ENCODE measurements at places on chromosomes 1 and 21. TPM values are rescaled to one million over a fixed set of nuclear protein-coding genes. Genes with fewer than 3 reads are reported as not detected.

Gene CFAP74
- total RNA-seq: 0.16 TPM

Gene LCE1A
- total RNA-seq: not detected

Gene NMNAT2
- 0.27 TPM for total RNA-seq

GRCh38 chr1:27403065-27403726 is 10.8 kb downstream of the GPR3 start:
- peak; percentile 53 for DNase-seq

DNA sequence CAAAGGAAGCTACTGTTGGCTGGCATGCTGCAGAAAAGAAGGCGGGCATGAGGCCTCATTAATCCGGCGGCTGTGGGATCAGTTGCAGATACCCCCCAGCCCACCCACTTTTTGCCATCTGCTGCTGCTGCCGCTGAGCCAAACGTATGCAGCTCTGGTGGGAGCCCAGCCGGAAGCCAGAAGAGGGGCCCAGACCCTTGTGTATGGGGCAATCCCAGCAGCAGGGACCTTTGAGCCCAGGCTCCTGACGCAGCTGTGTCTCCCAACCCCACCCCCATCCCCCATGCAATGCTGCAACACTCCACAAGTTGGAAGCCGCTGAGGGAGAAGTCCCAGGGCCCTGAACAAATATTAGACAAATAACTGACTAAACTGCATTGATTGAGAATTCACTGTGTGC is 106.0 kb downstream of the ELAVL4 start:
- DNase-seq: no peak

DNA sequence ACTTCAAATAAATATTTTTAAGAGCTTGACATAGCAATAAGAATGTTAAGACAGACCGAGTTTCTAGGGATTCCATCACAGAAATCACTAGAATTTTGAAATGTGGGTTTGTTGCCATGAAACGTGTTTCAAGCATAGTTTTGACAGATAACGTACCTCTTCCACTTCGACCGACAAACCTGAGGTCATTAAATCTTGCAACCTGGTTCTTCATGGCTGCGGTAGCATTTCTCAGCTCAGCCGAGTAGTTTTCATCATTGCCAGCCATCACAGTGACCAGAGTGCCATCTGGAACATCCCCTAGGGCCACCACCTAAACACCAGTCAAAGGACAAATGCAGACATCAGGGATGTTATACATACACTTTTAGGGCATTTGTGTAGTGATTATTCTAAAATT is 168.7 kb downstream of the RUNX1 start:
- no peak for DNase-seq

DNA sequence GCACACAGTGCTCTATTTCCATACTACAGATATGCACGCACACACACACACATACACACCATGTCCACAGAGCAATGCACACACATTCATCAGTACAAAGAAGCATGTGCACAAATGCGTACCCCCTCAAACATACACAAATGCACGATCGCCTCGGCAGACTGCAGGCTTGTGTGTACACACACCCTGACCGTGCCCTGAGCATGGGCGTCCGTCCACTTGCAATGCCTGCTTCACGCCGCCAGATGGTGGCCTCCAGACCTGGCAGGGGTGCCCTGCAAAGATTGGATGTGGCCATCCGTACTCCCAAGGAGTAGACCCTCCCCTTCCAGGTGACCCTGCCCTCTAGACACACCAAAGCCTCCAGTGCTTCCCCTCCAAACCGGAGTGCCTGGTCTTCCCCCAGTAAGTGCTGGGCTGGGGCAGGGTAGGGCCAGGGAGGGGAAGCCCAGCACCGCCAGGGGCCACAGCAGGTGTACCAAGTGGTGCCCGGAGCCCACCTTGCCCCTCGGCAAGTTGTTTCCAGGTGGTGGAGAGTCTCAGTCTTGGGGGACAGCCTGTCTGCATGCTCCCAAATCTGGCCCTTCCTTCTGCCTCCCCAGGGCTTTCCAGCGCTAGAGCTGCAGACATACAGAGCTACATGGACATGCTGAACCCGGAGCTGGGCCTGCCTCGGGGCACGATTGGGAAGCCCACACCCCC is 20.6 kb downstream of the ESPN start:
- peak; percentile 77 for DNase-seq

- no peak for DNase-seq
Observed at GRCh38 chr1:202127836-202128622, 5.3 kb downstream of the GPR37L1 start.

All from colonic mucosa (tissue), 4 donors.